Memory B cell (primary cell): ENCODE measurements at places on chromosomes 16 and 17.
A peak's percentile ranks its signal among the peaks of the same experiment; 100 is the strongest.

- no peak for DNase-seq
Measured at GRCh38 chr16:85955566-85955965, 56.6 kb downstream of the IRF8 start.

DNA sequence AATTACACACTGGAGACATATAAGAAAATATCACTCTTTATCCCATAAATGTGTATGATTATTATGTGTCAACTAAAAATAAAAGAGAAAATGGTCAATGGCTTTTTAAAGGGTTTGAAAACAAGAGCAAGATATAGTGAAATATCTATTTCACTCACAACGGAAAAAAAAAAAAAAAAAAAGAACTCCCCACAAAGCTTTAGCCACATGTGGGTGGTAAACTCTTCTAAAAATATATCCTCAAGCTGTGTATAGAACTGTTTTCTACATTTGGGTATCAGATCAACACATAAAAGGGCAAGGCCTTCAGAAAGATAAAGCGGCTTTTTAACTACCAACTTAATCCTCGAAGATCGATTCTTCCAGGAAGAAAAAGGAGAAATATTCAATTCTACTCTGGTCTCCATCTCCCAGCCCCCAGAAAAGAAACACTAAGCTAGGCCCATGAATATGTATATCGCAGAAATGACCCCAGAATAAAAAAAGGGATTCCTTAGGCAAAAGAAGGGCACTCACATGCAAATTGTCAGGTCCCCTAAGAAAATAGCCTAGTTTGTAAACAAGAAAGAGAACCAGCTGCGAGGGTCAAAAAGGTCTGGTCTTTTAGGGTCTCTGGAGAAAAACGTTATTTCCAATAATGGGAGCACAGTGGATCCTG is 4.4 kb downstream of the LITAF start:
- no peak for DNase-seq

DNA sequence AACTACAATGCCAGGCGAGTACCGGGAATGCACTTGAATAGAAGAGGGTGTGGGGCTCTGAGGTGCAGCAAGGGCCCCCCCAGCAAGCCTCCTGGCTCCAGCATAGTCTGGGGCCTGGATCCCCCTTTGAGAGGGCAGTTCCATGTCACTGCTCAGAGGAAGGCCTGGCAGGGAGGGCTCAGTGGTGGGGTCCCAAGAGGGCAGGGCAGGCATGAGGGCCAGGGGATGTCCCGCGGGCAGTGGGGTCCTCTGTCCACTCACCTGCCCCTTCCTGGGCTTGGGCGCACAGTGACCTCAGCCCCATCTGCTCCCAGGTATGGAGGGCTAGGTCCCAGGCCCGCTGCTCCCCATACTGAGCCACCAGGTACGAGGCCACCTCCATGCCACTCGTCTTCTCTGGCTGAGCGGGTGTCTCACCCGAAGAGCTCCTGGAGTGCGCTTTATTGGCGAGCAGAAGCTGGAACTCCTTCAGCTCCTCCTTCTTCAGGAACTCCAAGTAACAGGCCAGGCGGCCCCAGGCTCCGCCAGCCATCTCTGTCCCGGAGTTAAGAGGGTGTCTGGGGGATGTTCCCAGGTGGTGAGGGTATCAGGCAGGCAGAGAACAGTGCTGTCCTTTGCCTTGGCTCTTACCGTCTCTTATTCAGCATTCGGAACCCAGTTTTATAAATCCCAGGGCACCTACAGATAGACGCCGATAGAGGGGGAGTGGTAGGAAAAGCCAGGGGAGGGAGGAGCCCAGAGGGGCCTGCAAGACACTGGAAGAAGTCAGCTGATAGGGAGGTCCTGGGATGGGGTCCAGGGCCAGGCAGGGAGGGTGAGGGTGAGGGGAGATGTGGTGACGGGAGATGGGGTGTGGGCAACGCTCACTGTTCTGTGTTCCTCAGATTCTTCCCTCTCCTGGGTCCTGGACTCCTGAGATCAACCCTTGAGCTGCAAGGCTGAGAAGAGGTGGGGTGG is 605 bp downstream of the NLRP1 start:
- no peak for DNase-seq

- DNase-seq = no peak
Measured at GRCh38 chr17:62750631-62751051, 57.5 kb downstream of the MARCHF10 start.

DNA sequence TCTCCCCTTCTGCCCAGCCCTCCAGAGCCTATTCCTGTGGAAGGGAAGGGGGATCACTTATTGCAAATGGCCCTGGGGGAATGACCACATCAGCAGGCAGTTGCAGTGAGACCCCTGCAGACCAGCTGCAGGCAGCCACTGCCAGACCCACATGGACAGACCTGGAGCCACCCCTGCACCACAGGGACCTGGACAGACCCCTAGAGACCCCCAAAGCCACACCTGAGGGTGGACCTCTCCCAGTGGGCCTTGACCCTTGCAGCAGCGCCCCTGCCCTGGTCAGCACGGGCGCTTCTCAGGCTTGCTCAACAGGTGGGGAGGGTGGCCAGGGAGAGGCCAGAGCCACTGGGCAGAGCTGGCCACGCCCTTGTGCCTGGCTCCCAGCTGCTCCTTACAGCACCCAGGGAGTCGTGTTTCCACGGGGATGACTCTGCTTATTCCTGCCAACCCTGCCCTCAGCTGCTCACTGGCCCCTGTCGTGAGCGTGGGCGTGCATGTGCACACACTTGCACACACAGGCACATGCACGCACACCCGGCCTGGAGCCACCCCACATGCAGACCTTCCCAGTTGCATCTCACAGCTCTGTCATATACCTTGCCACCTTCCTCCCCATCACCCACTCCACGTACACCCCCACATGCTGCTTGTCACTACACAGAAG is 1.3 kb upstream of the SCN4A start:
- DNase-seq = no peak

DNA sequence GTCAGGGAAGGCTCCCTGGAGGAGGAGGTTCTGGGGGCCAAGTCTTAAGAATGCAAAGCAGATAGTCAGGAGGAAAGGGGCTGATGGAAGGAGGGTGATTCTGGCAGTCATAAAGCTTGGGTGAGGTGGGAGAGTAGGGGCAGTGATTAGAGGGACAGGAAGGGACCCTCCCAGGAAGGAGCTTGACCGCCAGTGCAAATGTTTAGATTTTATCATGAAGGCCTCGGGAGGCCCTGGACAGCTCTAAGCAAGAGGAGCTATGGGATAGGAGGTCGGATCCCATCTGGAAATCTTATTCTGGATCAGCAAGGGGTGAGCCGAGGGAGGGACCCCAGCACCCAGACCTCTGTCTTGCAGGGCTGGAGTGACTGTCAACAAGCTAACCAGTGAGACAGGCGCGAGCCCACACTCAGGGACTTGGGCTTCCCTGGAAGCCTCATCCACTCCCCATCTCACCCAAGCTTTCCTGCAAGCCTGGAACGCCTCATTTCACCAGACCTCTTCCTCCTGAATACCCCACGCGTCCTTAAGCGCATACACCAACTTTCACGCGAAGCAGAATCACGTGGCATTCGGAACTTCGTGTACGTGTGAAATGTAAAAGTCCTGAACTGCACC is 52.0 kb upstream of the CBX4 start:
- DNase-seq = no peak

DNA sequence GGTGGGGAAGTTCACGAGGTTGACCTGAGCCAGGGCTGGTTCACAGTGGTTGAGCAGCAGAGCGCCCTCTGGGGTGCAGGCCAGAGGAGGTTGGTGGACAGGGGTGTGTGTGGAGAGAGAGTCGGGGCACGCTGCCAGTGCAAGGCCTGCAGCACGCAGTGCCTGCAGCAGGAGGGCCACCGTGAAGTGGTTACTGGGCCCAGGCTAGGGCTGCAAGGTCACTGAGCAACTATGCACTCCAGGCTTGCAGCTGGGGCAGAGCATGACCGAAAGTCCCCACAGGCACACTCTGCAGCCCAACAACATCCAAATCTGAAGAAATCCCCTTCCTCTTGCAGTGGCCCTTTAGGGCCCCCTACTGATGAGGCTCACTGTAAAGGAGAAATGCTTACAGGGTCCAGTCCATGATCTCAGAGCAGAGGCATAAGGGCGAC is 89.1 kb upstream of the NOL11 start:
- no peak for DNase-seq

- no peak for DNase-seq
Measured at GRCh38 chr16:75217389-75217851, 1.4 kb upstream of the CTRB1 start.

DNA sequence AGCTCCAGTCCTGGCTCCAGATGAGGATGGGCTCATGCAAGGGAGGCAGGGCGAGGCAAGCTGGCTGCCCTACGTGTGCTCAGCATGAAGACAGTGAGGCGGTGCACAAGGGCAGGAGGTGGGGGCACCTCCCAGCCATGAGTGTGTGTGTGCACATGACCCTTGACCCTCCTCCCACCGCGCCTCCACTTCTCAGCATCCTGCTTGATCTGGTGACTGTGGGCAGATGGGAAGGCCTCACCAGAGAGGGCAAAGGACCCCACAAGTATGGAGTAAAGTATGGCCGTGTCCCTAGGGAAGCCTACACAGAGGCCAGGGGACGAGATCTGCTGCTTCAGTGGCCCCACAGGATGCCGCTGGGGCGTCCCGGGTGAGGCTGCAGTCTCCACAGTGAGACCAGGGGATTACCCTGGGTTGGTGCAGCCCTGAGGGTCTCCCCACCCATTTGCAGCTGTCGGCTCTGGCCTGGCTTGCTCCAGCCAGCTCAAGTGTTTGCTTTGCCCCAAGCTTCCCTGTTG is 7.9 kb upstream of the RNF222 start:
- no peak for DNase-seq

DNA sequence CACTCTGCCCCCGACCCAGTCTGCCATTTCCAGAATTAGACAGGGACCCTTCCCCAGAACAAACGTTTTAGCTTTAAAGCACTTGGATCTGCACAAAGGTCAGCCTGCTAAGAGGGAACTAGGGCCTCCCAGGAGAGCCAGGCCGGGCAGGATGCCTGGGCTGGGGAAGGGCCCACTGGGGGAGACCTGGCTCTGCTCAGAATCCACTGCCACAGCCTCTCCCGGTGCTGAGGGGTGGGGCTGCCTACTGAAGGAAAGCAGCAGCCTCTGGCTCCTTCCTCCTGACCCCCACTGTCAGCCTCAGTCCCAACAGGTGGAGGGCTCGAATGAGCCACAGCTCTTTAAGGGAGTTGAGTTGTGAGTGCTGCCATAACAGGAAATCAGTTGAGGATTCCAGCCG is 1.7 kb downstream of the YBX2 start:
- DNase-seq = no peak

DNA sequence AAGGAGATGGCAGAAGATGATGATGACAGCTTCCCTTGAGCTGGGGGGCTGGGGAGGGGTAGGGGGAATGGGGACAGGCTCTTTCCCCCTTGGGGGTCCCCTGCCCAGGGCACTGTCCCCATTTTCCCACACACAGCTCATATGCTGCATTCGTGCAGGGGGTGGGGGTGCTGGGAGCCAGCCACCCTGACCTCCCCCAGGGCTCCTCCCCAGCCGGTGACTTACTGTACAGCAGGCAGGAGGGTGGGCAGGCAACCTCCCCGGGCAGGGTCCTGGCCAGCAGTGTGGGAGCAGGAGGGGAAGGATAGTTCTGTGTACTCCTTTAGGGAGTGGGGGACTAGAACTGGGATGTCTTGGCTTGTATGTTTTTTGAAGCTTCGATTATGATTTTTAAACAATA is 16.9 kb downstream of the PSMD3 start:
- DNase-seq = no peak

- DNase-seq = no peak
Measured at GRCh38 chr16:3004781-3005284, 7.9 kb upstream of the CLDN9 start.

GRCh38 chr16:85641776-85642176 is 28.7 kb downstream of the GSE1 start:
- DNase-seq = no peak

DNA sequence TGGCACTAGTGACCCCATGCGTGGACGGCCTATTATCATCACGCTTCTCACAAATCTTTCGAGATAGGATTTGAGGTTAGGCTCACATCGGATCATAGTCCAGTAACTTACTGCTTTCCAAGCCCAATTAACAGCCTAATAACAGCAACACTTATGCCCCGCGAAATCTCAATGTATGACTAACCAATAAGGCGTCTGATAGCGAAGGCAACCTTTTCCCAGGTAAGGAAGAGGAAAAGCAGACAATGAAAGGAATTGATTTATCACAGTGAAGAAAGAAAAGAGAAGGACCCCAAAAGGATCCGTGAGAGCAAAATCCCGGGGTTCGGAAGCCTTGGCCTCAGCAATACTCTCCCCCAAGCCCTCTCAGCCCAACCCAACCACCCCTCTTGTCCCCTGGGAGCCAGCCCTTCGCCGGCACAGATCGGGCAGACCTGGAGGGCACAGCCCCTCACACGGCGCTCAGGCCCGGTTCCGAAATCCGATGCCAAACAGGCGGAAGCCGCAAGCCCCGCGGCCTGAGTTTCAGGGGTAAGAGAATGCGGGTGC is 534 bp downstream of the GPATCH8 start:
- peak; percentile 42 for DNase-seq

DNA sequence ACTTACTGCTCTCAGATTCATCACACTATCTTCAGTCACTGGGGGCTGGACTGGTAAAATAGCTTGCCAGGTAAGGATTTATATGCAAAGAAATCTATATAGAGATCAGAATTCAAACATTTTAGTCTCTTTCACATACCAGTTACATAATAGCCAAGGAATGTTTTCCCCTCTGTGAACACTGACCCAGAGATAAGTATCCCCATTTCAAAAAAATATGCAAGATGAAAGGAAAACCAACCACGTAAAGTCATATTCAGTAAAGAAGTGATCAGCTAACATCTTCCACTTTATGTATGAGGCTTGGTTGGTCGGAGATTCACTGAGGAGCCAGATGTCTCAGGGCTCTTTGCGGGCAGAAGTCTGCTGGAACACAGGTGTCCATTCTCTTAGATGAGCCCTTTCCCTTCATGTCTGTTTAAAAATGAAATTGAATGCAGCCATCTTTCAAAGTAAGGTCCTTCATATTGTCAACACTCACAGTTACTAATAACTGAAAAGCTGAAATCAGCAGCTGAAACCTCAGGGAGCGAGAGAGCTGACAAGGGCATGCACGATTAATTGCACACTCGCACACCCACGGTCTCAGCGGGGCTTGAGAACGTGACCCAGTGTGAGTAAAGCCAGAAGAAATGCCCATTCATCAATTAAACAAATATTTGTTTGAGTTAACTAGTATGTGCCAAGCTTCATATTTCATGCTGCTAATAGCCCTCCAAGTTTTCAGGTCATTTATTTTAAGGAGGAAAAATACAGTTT is 161.2 kb downstream of the MRTFB start:
- no peak for DNase-seq

GRCh38 chr17:54944796-54945195 is 23.7 kb downstream of the COX11 start:
- no peak for DNase-seq
